Activated naive CD8-positive, alpha-beta T cell treated with anti-CD3 and anti-CD28 coated beads for 36 hours (primary cell): ENCODE measurements at places on chromosomes 6 and 20. TPM values are rescaled to one million over a fixed set of nuclear protein-coding genes. Genes with fewer than 3 reads are reported as not detected.

Gene PDE10A
- total RNA-seq = not detected

Gene PROKR2
- total RNA-seq = not detected

Gene CD93
- total RNA-seq = 0.08 TPM

Gene CNBD2
- total RNA-seq = 3.6 TPM

Gene MRAP2
- not detected for total RNA-seq

Gene ASIP
- not detected for total RNA-seq

Gene LY6G6D
- total RNA-seq = not detected

Gene NEDD9
- total RNA-seq = 33.7 TPM

Gene SLC4A11
- total RNA-seq = 2.9 TPM

Gene SNAI1
- 0.93 TPM for total RNA-seq

Gene LGSN
- not detected for total RNA-seq

GRCh38 chr6:14075095-14075503 is 42.5 kb upstream of the CD83 start:
- DNase-seq = no peak

DNA sequence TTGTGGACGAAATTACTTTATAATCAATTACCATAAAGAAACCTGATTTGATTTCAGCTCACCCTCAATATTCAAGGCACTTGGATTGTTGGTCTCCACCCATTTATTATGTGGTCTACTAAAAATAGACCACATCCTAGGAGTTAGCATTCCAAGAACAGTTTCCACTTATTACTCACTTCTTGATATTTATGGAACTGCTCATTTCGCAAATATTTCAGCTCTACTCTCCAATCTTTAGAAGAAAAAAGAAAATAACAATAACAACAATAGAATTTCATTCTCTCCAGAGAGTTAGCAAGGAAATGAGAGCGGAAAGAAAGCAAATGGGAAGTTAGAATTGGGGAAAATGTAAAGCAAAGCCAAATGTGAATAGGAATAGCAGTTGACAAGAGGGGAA is 26.2 kb upstream of the HDAC2 start:
- no peak for DNase-seq

- no peak for DNase-seq
These were observed 13.1 kb downstream of the TNXB start for GRCh38 chr6:32096087-32096393.

- DNase-seq = no peak
These were observed 75.7 kb upstream of the RALY start for GRCh38 chr20:33917831-33918525.

- DNase-seq = peak; percentile 88
These were observed at the start of gene MKKS for GRCh38 chr20:10433623-10434466. Gene MKKS, minus strand, starts transcription at chr20:10434222. Its CDS starts 20,708 bp downstream, at chr20:10413514.

DNA sequence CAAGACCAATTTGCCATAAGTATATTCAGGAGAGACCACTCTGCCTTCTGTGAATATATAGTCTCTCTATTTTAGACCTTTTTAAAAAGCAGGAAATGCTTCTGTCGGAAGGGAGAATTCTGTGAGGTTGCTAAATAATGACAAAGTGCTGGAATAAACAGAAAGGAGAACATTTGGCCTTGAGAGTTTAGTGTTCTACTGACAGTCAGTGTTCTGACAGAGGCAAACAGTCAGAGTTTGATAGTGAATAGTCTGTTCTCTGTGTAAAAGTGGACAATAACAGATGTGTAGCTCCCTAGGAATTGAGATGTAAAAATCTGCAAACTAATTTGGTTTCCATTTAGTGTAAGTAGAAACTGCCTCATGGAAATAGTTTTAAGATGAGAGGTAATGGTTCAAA is 220.7 kb downstream of the PHF3 start:
- no peak for DNase-seq

DNA sequence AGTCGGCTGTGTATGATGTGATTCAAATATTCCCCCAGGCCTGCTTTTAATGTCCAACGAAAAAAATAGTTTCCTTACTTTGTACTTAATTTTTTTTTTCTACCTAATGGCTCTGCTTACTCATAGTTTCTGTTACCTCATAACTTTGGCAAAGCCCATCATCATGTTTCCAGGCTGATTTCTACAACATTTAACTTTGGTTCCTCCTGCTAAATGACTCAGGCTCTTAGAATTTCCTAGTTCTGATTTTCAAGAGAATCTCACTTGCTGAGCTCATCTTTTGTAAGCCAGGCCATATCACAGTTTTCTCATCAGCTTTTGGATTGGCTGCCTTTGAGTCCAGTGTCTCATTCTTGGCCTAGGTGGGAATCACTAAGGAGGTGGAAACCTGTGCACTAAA is 323.1 kb downstream of the HDGFL1 start:
- DNase-seq = no peak

- no peak for DNase-seq
These were observed 3.3 kb downstream of the APCDD1L start for GRCh38 chr20:58511861-58512260.

GRCh38 chr20:12256806-12257205 is 339.1 kb downstream of the BTBD3 start:
- DNase-seq = no peak

GRCh38 chr6:110239526-110240274 is 59.5 kb downstream of the CDC40 start:
- no peak for DNase-seq

DNA sequence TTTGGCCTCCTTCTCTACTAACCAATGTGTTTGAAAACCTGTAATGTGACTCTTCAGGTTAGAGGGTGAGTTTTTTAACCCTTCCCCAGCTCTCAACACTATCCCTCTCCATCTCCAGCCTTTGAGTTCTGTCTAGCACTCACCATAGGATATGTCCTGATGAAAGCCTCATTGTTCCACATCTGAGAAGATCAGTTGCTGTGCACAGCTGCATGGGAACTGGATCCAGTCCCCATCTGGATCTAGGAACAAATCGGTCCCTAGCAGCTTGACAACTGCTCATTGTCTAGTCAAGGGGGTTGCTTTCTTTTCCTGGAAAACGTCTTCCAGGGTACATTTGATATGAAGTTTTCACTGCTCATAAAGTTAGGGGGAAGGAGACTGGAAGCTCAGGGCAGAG is 45.4 kb upstream of the AGPAT4 start:
- no peak for DNase-seq

- DNase-seq = no peak
These were observed 13.0 kb downstream of the PCK1 start for GRCh38 chr20:57573894-57574293.

GRCh38 chr20:59961423-59961822 is 3.2 kb downstream of the CDH26 start:
- no peak for DNase-seq

- no peak for DNase-seq
These were observed 29.1 kb downstream of the TOX2 start for GRCh38 chr20:43943725-43944124.

- DNase-seq = no peak
These were observed 135.1 kb downstream of the AGPAT4 start for GRCh38 chr6:161138543-161139303.

GRCh38 chr6:157110607-157111006 is 212.7 kb downstream of the TMEM242 start:
- DNase-seq = no peak

GRCh38 chr20:38633577-38634093 is 32.0 kb downstream of the ARHGAP40 start:
- DNase-seq = peak; percentile 57

- DNase-seq = no peak
These were observed 127.1 kb downstream of the MYO6 start for GRCh38 chr6:75876152-75876551.

- DNase-seq = no peak
These were observed 255.1 kb downstream of the RNGTT start for GRCh38 chr6:88708197-88708744.

- peak; percentile 48 for DNase-seq
These were observed 224.2 kb downstream of the NFATC2 start for GRCh38 chr20:51318058-51318949.

DNA sequence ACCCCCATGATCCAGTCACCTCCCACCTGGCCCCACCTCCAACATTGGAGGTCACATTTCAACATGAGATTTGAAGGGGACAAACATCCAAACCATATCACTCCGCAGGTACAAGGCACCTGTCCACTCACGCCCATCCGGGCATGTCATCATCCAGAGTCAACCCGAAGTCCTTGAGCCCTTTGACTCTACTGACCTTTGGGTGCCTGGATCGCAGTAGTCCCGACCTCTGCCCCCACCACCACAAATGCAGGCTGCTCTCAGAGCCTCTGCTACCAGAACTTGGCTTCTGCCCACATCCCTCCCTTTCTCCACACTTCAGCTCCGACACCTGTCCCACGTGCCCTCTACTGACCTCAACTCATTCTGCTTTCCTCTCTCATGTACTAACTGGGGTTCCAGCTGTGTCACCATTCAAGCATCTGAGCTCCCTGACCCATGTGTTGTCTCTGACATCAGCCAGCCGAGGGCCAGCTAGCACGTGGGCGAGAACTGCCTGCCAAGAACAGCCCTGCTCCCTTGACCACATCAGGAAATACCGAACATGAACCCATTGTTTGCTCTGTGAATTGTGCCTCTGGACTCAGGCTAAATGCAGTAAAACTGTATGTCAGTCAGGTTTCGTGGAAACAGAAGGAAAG is 498.3 kb upstream of the SULF2 start:
- DNase-seq = no peak

DNA sequence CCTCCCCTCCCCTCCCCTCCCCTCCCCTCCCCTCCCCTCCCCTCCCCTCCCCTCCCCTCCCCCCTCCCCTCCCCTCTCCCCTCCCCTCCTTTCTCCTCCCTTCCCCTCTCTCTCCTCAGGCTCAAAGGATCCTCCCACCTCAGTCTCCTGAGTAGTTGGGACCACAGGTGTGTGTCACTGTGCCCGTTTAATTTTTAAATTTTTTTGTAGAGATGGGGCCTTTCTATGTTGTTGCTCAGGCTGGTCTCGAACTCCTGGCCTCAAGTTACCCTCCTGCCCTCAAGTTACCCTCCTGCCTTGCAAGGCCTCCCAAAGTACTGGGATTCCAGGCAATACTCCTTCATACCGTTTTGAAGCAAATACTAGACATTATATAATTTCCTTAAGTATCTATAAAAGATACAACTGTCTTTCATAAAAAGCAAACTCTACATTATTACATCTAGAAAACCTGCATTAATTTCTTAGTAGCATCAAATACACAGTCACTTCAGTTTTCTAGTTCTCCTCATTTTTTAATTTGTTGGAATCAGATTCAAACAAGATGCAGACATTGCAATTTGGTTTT is 39.8 kb downstream of the NCOA3 start:
- DNase-seq = no peak

DNA sequence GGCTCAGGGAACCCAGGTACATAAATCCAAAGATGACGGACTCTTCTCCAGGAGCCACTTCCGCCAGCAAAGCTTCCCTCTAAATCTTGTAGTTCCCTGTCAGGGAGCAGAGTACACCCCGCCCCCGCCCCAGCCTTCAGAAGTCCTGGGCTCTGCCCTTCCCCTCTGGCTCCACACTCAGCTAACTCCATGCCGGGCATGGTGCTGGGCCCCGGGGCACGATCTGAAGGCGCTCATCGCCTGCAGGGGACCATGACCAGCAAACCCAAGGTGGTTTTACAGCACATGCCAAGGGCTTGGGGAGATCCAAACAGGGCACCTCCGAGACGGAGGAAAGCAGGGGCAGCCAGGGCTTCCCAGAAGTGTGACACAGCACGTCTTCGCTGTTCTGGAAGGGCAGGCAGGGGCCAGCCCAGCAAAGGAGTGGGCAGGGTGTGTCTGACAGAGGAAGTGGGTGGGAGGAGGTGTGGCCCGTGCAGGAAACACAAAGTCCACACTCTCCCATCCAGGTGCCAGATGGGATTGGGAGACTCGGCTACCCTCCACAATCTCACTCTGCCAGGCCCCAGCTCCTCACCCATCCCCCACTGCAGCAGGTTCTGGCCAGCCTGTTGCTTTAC is 41.6 kb upstream of the SLC22A2 start:
- DNase-seq = no peak

DNA sequence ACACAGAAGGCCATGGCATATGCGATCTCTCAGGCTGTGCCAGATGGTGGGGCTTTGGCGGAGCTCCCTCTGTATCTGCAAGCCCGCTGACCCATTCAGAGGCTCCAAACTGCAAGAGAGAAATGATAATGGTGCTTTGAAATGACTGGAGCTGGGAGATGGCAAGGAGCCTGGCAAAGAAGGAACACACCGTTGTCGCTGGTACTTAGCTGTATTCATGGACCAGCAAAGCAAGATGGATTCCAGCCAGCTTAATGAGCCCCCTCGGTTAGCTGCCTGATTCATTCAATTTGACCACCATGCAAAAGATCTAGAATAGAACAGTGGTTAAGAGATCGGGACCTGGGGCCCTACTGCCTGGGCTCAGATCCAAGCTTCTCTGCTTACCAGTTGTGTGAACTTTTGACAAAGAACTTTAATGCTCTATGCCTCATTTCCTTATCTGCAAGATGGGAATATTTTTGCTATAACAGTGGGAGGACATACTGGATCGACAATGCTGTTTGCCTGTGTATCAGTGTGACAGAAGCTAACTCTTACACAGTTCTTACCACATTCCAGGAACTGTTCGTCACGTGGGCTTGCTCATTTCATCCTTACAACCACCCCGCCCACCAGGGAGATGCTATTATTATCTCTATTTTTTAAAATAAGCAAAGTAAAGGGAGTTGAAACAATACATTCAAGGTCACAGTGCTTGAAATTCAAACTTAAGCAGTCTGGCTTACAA is 317.8 kb upstream of the SULF2 start:
- DNase-seq = no peak

- no peak for DNase-seq
These were observed 958 bp downstream of the MLIP start for GRCh38 chr6:54112151-54112650.

GRCh38 chr20:51481341-51481914 is 61.1 kb downstream of the NFATC2 start:
- peak; percentile 74 for DNase-seq

DNA sequence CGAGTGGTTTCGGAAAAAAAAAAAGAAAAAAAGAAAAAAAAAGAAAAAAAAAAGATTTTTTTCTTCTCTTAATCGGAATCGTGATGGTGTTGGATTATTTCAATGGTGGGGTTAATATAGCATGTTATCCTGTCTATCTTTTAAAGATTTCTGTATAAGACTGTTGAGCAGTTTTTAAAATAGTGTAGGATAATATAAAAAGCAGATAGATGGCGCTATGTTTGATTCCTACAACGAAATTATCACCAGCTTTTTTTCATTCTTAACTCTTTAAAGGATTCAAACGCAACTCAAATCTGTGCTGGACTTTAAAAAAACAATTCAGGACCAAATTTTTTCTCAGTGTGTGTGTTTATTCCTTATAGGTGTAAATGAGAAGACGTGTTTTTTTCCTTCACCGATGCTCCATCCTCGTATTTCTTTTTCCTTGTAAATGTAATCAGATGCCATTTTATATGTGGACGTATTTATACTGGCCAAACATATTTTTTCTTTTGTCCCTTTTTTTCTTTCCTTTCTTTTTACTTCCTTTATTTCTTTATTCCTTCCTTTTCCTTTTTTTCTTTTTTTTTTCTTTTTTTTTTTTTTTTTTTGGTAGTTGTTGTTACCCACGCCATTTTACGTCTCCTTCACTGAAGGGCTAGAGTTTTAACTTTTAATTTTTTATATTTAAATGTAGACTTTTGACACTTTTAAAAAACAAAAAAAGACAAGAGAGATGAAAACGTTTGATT is 3.6 kb downstream of the SOX4 start:
- DNase-seq = no peak

- peak; percentile 48 for DNase-seq
These were observed 469 bp downstream of the SYNJ2 start for GRCh38 chr6:157982102-157982562.

GRCh38 chr6:47405273-47405672 is 72.3 kb upstream of the CD2AP start:
- DNase-seq = no peak

- no peak for DNase-seq
These were observed 31.4 kb downstream of the KCNK17 start for GRCh38 chr6:39282774-39283173.
